ENCODE measurements at places on chromosomes 3 and 15.

- no peak for DNase-seq
These were observed 710.1 kb downstream of the SQOR start for GRCh38 chr15:46344915-46345314.

DNA sequence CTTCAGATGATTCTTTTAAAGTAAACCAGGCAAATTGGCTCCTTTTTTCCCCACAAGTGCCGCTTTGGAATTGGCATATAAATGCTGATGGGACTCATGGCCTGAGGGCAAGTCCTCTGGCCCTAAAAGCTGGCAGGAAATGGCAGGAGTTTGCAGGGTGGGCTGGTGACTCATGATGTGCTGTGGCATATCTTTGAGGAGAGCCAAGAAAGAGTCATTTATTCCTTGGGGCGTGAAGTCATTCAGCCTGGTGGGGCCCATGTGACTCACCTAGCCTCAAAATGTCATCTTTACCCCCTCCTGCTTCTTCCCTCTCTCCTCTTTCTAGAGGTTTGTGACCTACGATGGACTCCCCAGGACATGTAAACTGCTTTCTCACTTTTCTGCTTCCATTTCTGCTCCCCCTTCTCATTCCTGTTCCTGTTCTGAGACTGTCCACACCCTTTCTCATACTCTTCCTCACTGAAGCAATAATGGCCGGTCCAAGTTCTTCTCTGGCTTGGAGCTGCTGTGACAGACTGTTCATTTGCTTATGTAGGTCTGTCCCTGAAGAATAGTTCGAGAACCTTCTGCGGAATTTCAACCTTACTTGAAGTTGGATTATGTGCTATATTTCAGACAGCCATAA lies 326.1 kb downstream of the SATB1 start:
- no peak for DNase-seq

DNA sequence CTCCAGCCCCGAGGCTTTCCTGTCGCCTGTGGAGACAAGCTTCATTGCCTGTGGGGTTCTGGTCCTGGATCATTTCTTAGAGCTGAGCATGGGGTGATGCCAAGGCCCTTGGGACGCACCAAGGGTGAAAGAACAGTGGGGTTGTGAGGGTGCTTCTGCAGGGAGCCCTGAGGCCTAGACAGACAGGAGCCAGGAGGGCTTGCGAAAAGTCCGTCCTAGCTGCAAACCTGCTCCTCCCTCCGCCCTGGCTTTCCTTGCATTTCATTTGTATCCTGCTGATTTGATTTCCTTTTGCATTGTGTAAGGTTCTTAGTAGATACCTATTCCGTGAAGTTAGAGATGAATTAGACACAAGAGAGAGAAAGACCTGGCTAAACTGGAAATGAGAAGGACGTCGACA lies 286.9 kb upstream of the C2CD4B start:
- DNase-seq: no peak

- no peak for DNase-seq
These were observed 81.7 kb upstream of the POU1F1 start for GRCh38 chr3:87358066-87358465.

- DNase-seq: no peak
These were observed 42.0 kb upstream of the SKOR1 start for GRCh38 chr15:67783303-67783702.

- DNase-seq: no peak
These were observed 18.5 kb downstream of the RYK start for GRCh38 chr3:134232151-134232550.

DNA sequence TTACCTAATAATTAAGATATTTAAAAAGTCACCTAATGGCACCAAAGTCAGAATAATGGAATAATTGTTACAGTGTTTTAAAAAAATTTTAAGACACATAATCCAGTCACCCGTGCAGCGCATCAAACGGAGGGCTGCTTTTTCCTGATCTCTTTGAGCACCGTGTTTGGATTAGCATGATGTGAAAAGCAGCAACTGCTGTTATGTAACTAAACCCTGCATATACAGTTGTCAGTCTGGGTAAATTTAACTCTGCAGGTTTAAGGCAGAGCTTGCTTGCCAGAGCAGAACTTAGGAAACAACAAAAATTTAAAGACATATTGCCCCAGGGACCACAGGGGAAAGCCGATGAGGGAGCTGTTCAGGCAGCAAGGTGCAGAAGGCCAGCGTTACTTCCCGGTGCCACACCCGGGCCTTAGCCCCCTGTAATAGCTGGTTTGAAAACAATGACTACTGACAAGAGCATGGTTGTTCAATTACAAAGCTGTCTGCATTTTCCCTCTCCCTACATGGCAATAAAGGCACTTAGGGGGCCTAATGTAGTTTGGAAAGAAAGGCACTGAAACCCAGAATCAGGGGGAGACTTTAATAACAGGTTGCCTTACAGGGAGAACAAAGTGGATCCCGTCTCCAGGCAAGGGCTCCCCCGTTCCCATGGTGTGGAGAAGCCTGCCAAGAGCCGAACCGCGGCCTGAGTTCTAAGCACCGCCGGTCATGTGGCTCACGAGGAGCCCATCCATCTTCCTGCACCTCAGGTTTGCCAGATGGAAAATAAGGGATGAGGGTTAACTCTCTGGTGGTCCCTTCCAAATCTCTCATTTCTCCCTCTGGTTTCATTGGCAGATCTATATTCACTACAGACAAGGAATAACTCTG lies 32.2 kb downstream of the RORA start:
- DNase-seq: no peak

- DNase-seq: no peak
These were observed 81.5 kb downstream of the DIPK2A start for GRCh38 chr3:144053121-144053520.

GRCh38 chr3:100912571-100912970 lies 80.7 kb downstream of the ABI3BP start:
- DNase-seq: no peak

GRCh38 chr3:46946856-46947545 lies 29.5 kb downstream of the CCDC12 start:
- DNase-seq: no peak

DNA sequence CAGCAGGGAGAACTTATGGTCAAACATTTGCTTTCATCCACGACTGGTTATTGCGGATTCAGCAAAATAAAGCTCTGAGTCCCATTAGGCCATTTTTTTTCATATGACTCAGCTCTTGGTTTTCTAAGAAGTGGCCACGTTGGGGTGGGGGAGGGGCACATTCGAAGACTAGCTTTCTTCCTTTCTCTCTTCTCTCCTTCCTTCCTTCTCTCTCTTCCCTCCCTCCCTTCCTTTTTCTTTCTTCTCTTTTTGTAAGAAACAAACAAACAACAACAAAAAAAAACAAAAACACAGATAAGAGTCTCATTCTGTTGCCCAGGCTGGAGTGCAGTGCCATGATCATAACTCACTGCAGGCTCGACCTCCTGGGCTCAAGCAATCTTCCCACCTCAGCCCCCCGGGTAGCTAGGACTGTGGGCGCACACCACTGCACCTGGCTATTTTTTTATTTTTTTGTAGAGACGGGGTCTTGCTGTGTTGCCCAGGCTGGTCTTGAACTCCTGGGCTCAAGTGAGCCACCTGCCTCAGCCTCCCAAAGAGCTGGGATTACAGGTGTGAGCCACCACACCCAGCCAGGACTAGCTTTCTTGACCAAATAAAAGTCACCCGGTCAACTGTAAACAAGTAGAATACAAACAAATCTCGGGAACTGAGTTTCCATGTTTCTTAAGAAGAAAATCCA lies 41.6 kb downstream of the ABCC5 start:
- no peak for DNase-seq

GRCh38 chr3:78670746-78671145 lies 1097.1 kb downstream of the ROBO1 start:
- DNase-seq: no peak

DNA sequence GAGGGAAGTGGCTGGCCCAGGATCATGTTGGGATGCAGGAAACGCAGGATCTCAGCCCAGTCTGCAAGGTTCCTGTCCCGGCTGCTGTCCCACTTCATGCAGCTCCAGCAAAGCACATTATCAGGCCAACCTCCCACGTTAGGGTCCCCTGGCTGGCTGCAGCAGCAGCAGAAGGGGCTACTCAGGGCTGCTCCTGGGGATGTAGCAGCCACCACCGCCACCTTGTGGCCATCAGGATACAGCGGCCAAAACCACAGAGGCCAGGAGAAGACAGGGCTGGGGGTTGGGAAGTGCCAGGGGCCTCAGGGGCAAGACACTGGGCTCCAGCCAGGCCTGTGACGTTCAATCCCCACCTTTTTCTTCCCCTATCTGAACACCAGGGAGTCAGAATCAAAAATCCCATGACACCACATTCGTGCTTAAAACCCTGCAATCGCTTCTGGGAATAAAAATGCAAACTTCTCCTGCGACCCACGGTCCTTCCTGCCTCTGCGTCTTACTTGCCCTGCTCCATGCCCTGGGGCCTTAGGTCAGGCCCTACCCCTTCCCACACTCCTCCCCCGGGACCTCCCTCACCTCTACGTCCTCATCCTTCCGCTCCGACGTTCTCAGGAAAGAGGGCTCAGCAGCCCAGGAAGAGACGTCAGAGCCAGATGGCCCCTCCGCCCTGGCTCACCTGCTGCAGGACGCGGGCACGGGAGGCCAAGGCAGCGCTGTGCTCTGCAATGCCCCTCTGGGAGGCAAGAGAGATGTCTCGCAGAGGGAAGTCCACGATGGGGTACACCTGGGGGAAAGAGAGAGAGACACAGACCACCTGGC lies 21.5 kb downstream of the SSUH2 start:
- DNase-seq: peak; percentile 48

DNA sequence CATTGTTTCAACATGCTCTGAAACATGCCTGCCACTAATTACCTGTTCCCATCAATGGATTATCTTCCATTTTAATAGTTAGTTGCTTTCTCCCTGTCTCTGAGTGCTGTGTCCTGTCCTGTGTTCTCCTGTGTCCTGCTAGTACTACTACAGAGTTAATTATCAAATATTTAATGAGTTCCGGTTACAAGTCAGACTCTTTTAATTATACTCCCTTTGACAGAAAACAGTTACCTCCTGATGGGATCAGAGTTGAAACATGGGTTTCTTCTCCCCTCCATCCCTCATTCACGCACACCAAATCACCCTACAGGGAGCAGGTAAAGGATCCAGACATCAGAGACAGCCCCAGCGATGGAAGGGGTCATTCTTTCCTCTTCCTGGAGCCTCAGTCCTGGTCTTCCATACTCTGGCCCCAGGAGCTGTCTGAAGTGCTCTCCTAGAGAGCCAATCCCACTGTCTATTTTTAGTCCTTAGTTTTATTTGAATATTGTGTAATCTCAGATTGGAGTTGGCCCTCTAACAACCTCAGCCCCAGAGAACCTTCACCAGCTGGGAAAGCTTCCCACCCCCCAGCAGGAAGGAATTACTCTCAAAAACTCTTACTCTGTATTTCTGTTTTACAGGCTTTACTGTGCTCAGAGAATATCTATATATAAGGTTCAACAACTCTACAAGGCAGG lies 137.0 kb upstream of the C2CD4B start:
- DNase-seq: no peak

DNA sequence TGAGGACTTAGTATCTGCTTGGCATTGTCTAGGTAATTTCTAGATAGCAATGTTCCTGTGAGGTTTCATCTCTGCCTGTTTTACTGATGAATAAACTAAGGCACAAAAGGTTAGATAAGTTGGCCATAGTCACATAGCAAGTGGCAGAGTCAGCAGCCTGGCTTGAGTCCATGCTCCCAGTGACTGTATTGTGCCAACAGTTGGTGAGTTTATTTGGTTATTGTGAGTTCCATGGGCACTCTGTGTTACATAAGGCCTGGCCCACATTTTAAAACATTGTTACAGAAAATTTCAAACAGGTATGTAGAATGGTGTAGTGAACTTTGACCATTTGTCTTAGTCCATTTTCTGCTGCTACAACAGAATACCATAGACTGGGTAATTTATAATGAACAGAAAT lies 15.2 kb downstream of the MCM2 start:
- no peak for DNase-seq

DNA sequence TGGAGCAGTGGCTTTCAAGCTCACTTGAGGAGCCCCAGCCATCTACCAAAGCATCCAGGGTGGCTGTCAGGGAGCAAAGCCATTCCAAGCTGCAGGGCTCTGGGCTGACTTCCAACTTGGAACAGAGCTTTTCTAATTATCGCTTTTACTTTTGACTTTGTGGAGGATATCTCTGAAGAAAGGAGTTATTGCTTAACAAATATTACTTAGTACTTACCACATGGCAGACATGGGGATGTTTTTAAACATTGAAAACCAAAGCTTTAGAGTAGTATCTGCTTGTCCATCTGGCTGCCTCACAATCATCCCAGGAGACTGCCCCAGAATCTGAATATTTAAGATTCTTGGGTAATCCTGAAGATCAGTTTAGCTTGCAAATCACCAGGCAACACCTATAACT lies 8.9 kb downstream of the TAGLN3 start:
- no peak for DNase-seq

- no peak for DNase-seq
These were observed 8.3 kb downstream of the BMF start for GRCh38 chr15:40100123-40100946.

GRCh38 chr15:60941448-60941847 lies 287.7 kb downstream of the RORA start:
- DNase-seq: no peak

DNA sequence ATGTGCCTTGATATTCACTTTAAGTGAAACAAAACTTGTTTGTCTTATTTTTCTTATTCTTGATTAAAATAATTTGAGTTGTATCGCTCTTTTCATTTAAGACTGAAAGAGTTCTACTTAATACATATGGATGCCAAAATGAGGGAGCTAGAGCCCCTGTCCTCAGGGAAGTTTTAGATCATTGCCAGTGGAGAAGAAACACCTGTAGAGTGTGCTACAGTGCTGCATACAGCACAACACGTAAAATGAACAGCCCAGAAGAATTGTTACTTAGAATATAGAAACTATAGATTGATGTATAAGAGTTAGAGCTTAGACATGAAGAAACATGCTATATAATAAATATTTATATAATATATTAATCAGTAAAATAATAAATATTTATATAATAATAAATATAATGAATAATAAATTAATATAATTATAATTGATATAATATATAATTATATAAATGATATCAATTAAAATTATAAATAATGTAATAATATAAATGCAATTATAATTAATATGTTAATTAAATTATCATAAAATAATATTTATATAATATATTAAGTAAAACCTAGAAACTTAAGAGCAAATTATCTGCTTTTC lies 1234.7 kb downstream of the ROBO2 start:
- DNase-seq: no peak

DNA sequence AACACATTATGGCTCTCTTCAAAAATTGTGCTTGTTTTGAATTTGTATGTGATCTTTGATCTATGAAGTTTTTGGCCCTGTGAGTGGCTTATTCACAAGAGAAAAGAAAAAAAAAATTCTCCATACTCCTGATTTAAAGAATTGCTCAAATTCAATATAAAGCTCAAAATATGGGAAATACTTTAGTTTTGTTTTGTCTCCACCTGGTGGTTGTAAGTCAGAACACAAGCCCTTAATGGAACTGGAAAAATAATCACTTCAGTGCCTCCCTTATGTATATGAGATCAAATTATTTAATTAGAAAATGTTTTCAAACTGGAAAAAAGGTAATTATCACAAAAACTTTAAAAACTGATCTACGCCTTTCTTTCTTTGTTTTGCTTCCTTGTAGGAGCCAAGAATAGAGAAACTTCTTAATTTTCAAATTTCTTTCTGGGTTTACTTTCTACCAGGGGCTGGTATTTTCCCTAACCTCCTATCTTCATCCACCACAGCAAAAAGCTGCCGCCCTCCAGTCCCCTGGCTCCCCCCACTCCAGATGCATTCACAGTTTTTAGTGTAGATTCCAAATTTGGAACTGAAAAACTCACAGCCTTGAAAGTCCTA lies 50.6 kb downstream of the SERP1 start:
- peak; percentile 28 for DNase-seq

Data from NCI-H2029 treated with DMSO at 0.1 percent for 48 hours (cell line).